ENCODE measurements at places on chromosomes 11 and 22. TPM values are rescaled to one million over a fixed set of nuclear protein-coding genes. Genes with fewer than 3 reads are reported as not detected.

GRCh38 chr11:79121351-79121750 lies 319.5 kb downstream of the TENM4 start:
- no peak for DNase-seq

GRCh38 chr22:47064416-47064815 lies 302.0 kb downstream of the TBC1D22A start:
- no peak for DNase-seq

Gene DNAJB7
- not detected for total RNA-seq

GRCh38 chr22:30250039-30250565 lies 3.5 kb upstream of the LIF start:
- DNase-seq = no peak

Gene EFCAB6
- total RNA-seq = 5.3 TPM

- no peak for DNase-seq
Observed at GRCh38 chr22:45240104-45240809, 437 bp downstream of the KIAA0930 start.

- DNase-seq = no peak
Observed at GRCh38 chr22:20624161-20624616, 116.8 kb downstream of the MED15 start.

Gene KRTAP5-3
- not detected for total RNA-seq

DNA sequence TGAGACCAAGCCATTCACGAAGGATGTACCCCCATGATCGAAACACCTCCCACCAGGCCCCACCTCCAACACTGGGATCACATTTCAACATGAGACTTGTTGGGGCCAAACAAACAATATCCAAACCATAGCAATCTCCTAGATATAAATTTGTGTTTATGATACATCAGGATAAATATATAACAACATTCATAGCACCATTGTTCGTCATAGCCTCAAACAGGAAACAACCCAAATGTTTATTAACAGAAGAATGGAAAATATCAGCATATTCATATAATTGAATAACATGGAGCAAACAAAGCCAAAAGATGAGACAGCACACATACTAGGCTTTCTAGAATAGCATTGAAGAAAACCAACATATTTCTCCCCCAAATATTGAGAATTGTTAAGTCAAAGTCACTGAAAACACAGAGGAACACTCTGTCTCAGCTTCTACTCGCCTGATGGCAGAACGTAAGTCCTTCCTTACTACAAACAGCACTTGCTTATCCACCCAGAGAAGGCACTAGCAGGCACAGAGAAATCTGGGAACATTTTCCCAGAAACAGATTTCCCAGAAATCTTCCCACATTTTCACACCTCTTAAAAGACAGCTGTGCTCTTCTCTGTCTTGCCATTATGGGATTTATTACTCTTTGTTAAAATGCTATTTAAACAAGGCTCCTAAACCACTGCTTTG lies 8.1 kb upstream of the GDPD4 start:
- no peak for DNase-seq

Gene HTR3B
- 0.17 TPM for total RNA-seq

GRCh38 chr11:63635762-63636465 lies 21.7 kb upstream of the PLAAT3 start:
- DNase-seq = no peak

GRCh38 chr11:108562746-108563581 lies 30.6 kb downstream of the EXPH5 start:
- DNase-seq = no peak

Gene GSTT2B
- not detected for total RNA-seq

DNA sequence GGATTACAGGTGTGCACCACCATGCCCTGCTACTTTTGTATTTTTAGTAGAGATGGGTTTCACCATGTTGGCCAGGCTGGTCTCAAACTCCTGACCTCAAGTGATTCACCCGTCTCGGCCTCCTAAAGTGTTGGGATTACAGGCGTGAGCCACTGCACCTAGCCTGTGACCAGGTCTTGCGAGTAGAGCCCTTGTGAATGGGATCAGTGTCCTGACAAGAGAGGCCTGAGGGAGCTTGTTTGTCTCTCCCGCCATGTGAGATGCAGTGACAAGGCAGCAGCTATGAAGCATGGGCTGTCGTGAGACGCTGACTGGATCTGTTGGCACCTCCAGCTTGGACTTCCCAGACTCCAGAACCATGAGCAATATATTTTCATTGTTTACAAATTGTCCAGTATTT lies 69.3 kb downstream of the LRRC32 start:
- no peak for DNase-seq

Gene OTOG
- total RNA-seq = 0.21 TPM

DNA sequence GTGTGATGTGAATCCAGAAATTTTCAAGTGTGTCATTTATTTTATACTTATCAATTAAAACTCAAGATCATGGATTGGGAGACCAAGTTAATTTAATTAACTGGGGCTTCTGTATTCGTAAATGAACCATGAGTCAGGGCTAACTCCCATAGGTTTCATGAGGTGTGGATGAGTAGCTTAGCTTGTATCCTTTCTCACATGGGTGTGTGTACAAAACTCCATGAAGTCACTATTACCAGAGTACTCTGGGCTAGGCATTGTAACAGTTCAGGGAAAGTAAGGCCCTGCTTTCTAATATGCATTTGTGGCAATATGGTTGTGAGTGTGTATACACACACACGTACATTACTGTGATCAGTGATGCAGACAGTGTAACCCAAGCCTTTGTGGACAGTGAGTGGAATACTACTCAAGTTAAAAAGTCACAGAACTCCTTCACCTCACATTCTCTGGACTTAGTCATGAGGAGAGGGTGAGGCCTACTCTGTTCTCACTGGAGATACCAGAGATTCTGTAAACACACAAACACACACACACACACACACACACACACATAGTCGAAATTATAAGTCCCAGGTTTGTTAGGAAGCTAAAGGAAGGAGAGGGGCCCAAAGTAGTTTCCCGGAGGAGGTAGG lies 3.5 kb downstream of the CNTF start:
- DNase-seq = no peak

- no peak for DNase-seq
Observed at GRCh38 chr22:45911601-45912271, 65.2 kb downstream of the WNT7B start.

DNA sequence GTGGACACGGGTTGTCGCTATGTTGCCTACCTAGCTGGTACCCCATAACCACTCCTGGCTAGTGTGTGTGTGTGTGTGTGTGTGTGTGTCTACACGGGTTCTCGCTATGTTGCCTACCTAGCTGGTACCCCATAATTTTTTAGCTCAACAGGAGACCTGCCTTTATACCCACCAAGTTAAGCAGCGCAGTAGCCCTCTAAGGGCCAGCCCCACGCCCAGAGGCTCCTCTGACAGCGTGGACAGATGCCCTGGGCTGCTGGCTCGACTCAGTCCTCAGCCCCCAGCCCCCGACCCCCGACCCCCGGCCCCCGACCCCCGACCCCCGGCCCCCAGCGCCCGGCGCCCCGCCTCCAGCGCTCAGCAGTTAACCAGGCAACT lies 351 bp upstream of the AKIP1 start:
- no peak for DNase-seq

All from type B pancreatic cell (in vitro differentiated cells).